NCI-H446 treated with DMSO at 0.1 percent for 48 hours (cell line): ENCODE measurements at places on chromosomes 3 and 15.

GRCh38 chr3:124336067-124336656 is 344.2 kb upstream of the ROPN1 start:
- no peak for DNase-seq

- peak; percentile 24 for DNase-seq
These were observed 21.3 kb downstream of the DUT start for GRCh38 chr15:48352474-48353072.

GRCh38 chr3:59290358-59290757 is 240.5 kb upstream of the CFAP20DC start:
- DNase-seq, result peak; percentile 53

- no peak for DNase-seq
These were observed 153.4 kb downstream of the FBLN2 start for GRCh38 chr3:13702286-13702685.

DNA sequence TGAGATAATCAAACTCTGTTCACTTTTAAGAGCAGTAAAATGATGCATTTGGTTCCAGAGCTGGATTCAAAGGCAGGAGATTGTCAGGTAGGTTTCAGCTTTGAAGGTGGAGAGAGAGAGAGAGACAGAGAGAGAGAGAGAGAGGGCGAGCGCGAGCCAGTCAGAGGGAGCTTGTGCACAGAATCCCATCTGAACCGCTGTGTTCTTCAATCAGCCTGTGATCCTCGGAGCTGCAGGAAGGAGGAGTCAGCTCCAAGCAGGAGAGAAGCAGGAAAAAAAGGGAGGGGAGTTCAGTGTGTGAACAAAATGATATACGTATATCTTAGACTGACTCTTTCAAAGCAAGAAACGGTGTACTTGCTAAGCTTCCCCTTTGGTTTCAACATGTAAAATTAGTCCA is at the start of gene GPR149:
Gene GPR149 (minus strand): TSS at position 177 of the 400 bp plus-strand sequence. CDS start 575 bp downstream, outside the sequence.
- DNase-seq, result no peak

DNA sequence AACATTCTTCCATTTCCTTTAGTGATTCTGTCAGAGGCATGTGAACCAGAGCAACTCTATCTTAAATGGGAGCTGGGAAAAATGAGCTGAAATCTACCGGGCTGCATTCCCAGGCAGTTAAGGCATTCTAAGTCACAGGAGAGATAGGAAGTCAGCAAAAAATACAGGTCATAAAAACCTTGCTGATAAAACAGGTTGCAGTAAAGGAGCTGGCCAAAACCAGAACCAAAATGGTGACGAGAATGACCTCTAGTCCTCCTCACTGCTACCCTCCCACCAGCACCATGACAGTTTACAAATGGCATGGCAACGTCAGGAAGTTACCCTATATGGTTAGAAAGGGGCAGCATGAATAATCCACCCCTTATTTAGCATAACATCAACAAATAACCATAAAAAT is 66.4 kb downstream of the B3GALNT1 start:
- DNase-seq, result no peak

DNA sequence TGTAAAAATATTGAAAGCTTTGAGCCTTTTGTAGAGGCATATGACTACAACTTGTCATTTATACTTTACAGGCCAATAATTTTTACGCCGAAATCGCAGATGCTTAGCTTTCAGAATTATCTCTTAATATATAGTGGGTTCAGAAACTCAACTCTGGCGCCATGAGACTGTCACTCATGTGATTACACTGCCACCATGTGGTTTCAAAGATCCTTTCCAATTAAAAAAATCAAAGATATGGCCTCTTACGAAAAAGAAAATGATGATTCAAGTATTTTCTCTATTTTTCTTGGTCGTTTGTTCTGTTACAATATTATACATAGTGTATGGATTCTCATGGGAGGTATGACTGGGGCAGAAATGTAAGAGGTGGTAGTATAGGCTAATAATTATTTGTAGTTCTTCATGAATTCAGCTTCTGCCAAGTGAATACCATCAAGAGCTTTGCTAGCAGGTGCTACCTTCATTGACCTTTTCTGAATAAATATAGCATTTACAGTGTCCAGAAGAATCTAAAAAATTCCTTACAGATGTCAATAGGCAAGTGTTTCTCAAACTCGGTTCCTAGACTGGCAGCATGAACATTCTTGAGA is 751.7 kb upstream of the GOLIM4 start:
- DNase-seq, result peak; percentile 38

DNA sequence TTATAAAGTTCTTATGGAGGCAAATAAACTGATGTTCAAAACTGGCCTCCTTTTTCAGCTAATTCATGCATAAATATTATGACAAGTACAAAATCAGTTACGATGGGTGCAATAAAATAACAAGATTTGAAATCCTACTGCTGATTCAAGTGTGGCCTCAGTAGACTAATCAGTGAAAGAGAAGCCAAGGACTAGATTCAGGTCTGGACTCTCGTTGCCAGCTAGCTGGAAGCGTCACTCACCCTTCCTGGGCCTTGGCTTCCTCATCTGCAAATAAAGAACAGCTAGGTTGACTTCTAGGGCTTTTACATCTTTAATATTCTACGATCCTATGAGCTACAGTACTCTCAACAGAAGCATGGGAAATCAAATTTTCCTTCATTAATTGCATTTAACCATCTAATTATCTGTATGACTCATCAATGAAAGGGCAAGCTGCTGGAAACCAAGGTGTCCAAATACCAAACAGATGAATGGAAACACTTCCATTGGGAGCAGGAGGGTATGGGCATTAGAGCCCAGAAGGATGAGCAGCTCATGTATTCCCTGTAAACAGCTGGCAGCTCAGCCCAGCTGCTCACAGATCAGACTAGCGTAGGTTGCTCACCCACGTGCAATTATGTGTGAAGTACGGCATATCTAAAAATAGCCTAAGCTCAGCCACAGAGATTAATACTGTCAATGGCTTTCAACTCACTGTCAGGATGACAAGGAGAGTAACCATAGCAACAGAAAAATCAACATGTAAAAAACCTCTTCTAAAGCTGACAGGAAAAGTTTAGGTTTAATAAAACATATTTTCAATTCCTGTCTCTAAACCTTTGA is 294.8 kb downstream of the PLCL2 start:
- DNase-seq, result peak; percentile 48
